Activated T-helper 17 cell treated with anti-CD3 and anti-CD28 coated beads, Interleukin-2, amount 50 U/mL, for 72 hours (primary cell): ENCODE measurements at places on chromosomes 2 and 18. TPM values are rescaled to one million over a fixed set of nuclear protein-coding genes. Genes with fewer than 3 reads are reported as not detected.

DNA sequence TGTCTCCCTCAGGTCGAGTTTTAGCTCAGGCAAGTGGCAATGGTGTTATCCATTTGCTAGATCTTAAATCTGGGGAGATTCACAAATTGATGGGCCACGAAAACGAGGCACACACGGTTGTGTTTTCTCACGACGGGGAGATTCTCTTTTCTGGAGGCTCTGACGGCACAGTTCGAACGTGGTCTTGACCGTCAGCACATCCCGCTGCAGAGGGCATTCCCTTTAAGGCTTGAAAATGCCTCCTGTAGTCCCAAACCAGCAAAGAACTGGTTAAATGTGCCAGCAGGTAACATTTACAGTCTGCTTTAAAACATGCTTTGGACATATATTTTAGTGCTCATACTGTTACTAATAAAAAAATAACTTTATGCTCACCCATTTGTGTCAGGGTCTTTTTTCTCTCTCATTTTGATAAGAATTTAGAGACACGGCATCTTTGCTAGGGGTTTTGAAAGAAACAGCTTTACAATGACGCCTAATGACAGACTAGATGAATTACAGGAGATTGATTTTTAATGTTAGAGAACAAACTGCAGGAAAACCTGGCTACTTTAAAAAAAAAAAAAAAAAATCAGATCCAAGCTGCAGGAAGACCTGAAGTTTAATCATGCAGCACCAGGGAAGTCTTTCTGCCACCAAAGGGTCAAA lies 602 bp upstream of the VWC2L start:
- ATAC-seq = no peak

- peak; percentile 39 for ATAC-seq
Measured at GRCh38 chr18:80143881-80144280, 34.8 kb downstream of the ADNP2 start.

- no peak for ATAC-seq
Measured at GRCh38 chr2:109437325-109438090, 176.3 kb downstream of the SEPTIN10 start.

GRCh38 chr2:228556717-228557116 lies 375.2 kb upstream of the SPHKAP start:
- no peak for ATAC-seq

DNA sequence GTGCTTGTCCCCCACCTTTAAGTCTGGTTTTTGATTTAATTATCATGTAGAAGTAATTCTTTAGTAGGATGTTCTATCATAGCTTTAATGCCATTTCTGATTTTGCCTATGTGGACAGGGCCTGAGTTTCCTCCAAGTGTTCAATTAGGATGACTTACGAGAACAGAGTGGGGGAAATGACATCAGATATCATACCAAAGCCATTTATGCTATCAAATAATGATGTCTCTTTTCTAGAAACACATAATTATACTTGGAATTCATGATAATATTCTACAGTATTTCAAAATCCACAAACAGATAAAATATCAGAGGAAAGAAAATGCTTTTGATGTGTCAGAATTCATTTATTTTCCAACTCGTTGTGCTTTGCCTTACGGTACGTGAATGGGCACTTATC lies 165.9 kb upstream of the SPRED2 start:
- no peak for ATAC-seq

DNA sequence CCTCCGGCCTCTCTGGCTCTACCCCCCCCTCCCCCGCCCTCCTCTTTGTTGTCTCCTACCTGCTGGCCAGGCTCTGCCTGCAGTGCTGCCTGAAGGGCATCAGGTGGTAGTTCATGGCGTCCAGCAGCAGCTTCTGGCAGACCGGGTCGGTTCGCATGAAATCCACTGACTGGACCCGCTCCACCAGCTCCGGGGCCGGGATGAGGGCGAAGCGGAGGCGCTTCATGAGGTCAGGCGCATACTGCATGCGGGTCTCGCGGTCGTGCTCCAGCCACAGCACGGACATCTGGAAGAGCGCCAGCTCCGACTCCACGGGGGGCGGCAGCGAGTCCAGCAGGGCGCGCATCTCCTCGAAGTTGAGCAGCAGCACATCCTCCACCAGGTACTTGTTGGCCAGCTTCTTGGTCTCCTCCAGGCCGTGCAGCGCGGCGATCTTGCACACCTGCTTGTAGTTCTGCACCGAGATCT lies 3.2 kb downstream of the KLHL14 start:
- no peak for ATAC-seq

DNA sequence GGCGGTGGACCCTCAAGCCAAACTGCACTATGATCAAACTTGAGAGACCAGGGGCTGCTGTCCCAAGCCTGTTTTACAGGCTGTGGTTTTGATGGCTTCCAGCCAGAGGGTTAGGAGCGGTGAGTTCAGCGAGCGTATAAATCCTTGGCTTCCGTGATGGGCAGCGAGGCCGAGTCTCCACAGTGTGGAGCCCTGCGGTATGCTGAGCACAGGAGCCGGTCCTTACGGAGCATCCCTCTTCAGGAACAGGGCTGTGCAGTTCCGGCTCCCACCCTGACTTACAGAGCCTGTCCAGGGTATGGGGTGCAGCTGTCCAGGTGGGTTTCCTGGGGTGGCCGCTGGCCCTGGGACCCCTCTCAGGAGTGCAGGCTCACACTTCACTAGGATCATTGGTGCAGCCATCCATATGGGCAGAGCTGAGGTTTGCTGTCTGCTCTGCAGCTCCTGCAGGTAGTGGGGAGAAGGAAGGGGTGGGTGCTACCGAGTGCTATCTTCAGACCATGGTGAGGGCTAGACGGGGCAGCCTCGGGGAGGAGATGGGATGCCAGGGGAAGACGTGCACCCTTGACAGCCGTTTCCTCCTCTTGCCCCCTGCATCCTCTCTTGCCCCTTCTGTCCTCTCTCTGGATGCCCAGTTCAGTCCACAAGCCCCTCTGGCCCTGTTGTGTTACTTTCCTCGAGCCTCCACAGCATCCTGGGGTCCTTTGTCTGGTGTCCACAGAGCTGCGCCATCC lies 104.3 kb downstream of the FAM210A start:
- ATAC-seq = no peak

- no peak for ATAC-seq
Measured at GRCh38 chr2:105600037-105600442, 144.7 kb upstream of the NCK2 start.

DNA sequence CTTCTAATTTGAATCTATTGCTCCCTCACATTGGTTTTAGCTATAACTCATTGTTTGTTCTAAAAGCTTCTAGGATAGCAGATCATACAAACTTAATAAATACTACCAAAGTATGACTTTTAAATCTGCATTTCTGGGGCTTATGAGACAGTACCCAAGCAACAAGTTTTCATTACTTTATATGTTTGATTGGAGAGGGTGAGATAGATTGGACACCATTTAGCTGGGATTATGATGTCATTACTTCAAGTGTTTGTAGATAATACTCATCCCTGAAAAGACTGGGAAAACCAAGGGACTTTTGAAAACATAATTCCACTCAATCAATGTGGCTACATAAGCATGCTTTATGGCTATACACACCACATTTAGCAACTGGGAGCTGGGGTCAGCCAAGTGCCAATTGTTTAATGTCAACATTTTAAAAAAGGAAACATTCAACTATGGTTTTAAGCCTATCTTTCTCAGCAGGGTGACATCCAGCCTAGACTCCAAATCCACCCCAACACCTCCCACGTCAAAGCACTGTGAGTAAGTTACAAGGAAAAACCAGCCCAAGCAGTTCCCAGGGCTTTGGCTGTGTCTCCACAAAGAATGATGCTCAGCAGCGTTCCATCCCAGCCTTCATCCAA lies 119.9 kb downstream of the ETAA1 start:
- no peak for ATAC-seq

GRCh38 chr2:221254299-221254698 lies 317.8 kb downstream of the EPHA4 start:
- no peak for ATAC-seq

GRCh38 chr2:10560626-10561025 lies 112.5 kb upstream of the ODC1 start:
- no peak for ATAC-seq

GRCh38 chr2:38598200-38598990 lies 4.3 kb downstream of the HNRNPLL start:
- no peak for ATAC-seq

- no peak for ATAC-seq
Measured at GRCh38 chr2:64063454-64063853, 44.2 kb upstream of the VPS54 start.

- no peak for ATAC-seq
Measured at GRCh38 chr2:3039188-3040065, 338.2 kb downstream of the EIPR1 start.

- ATAC-seq = no peak
Measured at GRCh38 chr2:85537600-85538506, 1.1 kb upstream of the MAT2A start.

- no peak for ATAC-seq
Measured at GRCh38 chr18:48412339-48412929, 3.3 kb upstream of the ZBTB7C start.

DNA sequence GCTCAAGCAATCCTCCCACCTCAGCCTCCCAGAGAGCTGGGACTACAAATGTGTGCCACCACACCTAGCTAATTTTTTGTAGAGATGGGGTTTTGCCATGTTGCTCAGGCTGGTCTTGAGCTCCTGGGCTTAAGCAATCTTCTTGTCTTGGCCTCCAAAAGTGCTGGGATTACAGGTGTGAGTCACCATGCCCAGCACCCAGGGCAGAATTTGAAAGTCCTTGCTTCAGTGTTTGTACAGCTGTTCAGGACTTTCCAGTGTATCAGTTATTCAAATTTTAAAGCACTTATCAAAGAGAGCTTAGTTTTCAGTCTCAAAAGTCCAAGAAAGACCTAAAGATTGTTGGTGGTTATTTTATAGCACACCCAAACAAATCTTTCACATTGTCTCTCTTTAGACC lies 43.6 kb upstream of the VPS54 start:
- ATAC-seq = no peak

GRCh38 chr2:30689496-30690125 lies 117.6 kb downstream of the CAPN13 start:
- no peak for ATAC-seq

GRCh38 chr2:149873936-149874335 lies 286.4 kb upstream of the MMADHC start:
- ATAC-seq = no peak

- no peak for ATAC-seq
Measured at GRCh38 chr2:85803704-85804425, 50.1 kb downstream of the ATOH8 start.

DNA sequence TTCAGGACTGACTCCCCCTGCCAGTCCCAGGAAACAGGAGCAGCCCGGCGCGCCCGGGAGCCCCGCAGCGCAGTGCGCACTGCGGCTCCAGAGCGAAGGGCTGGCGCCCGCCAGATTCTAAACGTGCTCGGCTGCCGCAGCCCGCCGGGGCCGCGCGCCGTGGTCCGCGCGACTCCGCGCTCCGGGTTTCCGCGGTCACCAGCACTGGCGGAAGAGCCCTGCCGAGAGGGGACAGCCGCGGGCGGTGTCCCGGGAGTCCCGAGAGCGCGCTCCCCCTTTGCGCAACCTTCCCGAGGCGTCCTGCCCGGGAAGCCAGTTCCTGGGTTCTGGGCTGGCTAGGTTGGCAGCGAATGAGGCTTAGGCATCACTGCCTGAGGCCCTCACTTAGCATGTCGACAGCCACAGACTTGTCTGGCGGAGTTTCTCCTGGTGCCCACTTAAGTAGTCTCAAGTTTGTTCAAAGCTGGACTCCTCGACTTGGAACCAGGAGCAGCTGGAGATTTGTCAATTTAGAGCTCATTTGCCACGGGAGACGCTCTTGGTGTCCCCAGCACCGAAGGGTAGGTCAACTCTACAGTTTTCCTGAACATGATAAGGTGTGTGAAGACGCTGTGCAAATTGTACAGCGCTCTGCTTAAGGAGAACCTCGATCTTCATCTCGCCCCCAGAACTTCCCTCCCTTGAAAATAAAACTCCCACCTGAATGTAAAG lies 1.5 kb upstream of the VSNL1 start:
- no peak for ATAC-seq

DNA sequence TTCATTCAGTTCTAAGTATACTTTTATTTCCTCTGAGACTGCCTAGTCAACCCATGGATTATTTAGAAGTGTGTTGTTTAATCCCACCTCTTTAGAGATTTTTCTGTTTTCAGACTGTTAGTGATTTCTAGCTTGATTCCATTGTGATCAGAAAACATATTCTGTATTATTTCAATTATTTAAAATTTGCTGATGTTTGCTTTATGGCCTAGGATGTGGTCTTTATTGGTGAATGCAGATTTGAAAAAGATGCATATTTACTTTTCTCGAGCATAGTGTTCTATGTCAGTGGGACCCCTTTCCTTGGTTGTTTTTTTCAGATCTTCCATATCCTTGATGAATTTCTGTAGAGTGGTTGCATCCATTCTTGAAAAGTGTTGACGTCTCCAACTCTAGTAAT lies 487.2 kb upstream of the HS6ST1 start:
- no peak for ATAC-seq

DNA sequence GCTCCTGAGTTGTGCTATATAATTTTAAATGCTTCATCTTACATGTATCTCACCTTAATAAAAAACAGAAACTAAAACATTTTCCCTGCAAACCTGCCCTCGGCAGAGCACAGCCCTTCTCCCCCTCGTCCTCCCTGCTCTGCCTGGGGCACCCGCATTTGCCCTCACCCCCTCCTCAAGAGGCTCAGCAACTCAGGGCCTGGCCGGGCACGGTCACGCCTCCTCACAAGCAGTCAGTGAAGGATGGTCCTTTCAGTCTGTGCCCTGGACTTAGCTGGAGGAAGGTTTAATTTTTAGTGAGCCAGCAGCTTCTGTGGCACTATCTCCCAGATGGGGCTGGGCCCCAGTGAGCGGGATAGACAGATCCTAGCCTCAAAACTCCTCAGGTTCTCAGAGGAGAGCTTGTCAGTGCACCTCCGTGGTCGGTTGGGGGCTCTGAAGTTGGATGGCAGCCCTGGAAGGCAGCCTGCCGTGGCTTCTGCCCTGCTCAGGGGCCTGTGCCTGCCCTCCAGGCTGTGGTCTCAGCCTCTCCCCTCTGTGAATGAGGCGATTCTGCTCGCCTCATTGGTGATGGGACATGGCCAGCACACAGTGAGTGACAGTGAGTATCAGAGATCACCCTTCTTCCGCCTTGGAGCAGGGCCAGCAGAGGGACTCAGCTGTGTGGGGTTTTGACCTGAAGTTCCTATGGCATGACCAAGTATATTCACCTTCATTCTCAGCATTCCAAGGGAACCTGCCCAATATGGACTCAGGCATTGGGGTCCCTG lies 56.3 kb upstream of the AFF3 start:
- no peak for ATAC-seq

- no peak for ATAC-seq
Measured at GRCh38 chr2:49265471-49265870, 111.2 kb upstream of the FSHR start.

PROC gene
- not detected for total RNA-seq

LINC00305 gene
- total RNA-seq = not detected

RESP18 gene
- total RNA-seq = not detected

CASP10 gene
- total RNA-seq = 10.8 TPM

FAM228A gene
- total RNA-seq = not detected

VWA3B gene
- not detected for total RNA-seq

CGREF1 gene
- total RNA-seq = 3.7 TPM

RIT2 gene
- total RNA-seq = not detected

TGFA gene
- total RNA-seq = 0.69 TPM
